M059J (cell line): ENCODE measurements at places on chromosomes 2 and 18. TPM values are rescaled to one million over a fixed set of nuclear protein-coding genes. Genes with fewer than 3 reads are reported as not detected.

Gene ATG16L1
- total RNA-seq: 20.1 and 32.5 TPM in 2 replicates

GRCh38 chr2:130355172-130355577 lies 681 bp upstream of the PTPN18 start:
- peak; percentile 28 for DNase-seq

GRCh38 chr2:27752551-27753237 lies 18.8 kb upstream of the MRPL33 start:
- DNase-seq: no peak

DNA sequence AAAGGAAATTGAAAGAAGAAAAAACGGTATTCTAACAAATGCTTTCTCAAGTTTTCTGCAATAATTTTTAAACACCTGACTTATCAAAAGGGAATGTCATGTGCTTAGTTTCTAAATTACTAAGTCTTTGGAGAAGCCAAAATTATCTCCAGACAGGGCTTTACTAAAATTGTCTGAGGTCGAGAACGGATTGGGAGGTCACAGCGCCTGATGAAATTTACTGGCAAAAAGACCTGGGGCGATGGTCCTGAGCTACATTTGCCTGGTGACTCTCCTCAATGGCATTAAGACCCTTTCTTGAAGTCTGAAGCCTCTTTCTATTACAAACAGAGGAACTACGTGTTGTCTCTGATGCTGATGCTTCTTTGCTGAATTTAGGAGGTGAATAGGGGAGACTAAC lies 291.8 kb upstream of the SESTD1 start:
- DNase-seq: peak; percentile 20

DNA sequence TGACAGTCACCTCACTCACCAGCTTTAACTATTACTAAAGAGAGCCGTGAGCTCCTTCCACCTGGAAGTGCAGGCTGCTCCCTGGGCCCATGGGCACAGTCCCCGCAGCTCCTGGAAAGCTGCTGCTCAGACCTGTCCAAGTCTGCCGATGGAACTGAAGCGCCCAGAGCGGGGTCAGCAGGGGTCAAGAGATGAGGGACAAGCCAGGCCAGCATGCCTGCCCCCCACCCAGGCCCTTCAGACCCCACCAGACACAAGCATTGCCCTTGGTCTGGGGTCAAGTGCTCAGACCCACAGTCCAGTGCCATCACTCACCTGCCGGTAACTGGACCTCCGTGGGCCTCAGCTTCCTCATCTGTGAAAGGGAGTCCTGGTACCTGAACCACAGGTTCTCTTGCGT lies 59.9 kb downstream of the BIN1 start:
- DNase-seq: no peak

GRCh38 chr2:58798676-58799208 lies 557.6 kb upstream of the FANCL start:
- DNase-seq: no peak

GRCh38 chr2:134455426-134455825 lies 201.6 kb downstream of the MGAT5 start:
- DNase-seq: no peak
